ENCODE measurements at places on chromosomes 1 and 21. TPM values are rescaled to one million over a fixed set of nuclear protein-coding genes. Genes with fewer than 3 reads are reported as not detected.

GRCh38 chr21:15383588-15383987, 318.8 kb upstream of the NRIP1 start:
- no peaks in the 10 kb centered on the region for H3K4me1 ChIP-seq
- DNase-seq, result no peak
- no peaks in the 10 kb centered on the region for H3K27me3 ChIP-seq
- H3K36me3 ChIP-seq, result no peaks in the 10 kb centered on the region
- no peak overlapping the region for H3K4me3 ChIP-seq

DNA sequence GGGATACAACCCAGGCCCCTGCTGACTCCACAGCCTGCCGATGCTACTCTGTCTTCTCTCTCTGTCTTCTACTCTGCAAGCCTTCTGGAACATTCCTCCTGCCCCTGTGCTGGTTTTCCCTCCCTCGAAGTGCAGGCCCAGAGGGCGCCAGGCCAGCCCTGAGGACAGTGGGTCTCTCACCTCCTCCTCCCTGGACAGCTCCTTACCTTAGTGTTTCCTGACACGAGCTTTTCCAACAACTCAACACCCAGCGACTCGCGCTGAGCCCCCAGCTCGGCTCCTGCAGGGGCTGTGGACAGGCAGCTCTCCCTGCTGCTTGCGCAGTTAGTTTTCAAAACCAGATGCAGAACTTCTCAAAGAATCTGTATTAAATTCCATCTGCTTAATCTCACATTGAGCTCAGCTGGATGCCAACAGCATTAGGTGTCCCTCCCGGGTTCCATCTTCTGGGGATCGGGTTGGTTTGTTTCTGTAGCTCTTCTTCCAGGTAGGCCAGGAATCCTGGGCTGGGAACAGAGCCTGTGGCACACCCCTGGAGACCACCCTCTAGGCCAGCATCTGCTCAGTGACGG, 54.2 kb downstream of the PTPRU start:
- no peak overlapping the region for H3K27ac ChIP-seq
- no peaks in the 10 kb centered on the region for H3K4me1 ChIP-seq
- H3K27me3 ChIP-seq, result no peaks in the 10 kb centered on the region
- no peak overlapping the region for H3K4me3 ChIP-seq
- DNase-seq, result no peak

DNA sequence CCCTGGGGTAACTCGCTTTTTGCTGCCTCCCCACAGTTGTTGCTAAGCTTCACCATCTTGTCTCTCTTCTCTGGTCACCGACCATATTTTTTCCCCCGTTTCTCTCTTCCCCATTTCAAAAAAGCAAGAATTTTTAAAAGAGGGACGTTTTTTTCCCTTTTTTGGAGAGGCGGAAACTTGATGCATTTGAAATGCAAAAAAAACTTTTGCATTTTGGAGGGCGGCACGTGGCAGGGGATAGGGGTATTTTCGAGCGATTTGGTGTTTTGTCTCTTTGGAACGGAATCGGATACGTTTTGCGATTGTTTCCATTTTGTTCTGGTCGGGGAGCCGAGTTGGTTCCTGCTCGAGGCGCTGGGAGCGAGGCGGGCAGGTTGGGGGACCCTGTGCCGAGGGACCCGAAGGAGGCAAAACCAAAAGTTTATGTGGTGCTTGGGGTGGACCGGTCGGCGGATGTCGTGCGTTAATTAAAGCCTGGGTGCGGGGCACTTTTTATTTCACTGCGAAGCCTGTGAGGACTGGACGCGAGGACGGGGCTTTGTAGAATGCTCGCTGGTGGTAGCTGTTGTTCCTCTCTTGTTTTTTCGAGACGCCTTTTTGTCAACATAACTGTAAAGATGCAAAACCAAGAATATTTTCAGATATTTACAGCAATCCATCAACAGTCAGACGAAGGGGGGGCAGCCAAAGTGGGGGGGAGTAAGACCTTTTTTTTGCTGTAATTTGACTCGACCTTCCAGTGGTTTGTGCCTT, 884 bp downstream of the H3-3A start:
- H3K4me1 ChIP-seq, result peaks cover 16% of the 10 kb centered on the region
- peak; percentile 79 for DNase-seq
- no peaks in the 10 kb centered on the region for H3K27me3 ChIP-seq
- H3K36me3 ChIP-seq, result peaks cover 26% of the 10 kb centered on the region
- H3K4me3 ChIP-seq, result peak overlapping the region; percentile 93
- H3K27ac ChIP-seq, result peak overlapping the region; percentile 92

DNA sequence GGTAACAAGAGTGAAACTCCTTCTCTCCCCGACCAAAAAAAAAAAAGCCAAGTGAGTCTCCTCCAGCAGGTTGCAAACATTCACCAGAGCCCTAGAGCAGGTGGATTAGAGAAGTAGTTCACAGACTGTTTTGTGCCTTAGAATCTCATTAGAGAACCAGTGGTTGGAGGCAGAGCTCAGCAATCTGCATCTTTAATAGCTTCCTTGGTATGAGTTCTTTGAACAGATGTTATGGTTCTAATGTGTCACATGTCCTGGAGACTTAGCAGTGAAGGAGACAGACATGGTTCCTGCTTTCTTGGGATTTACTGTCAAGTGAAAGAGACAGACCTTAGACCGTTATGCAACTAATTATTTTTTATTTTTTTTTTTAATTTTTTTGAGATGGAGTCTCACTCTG, 26.8 kb downstream of the SESN2 start:
- no peaks in the 10 kb centered on the region for H3K4me1 ChIP-seq
- no peak for DNase-seq
- H3K4me3 ChIP-seq, result no peak overlapping the region
- H3K27ac ChIP-seq, result no peak overlapping the region

DNA sequence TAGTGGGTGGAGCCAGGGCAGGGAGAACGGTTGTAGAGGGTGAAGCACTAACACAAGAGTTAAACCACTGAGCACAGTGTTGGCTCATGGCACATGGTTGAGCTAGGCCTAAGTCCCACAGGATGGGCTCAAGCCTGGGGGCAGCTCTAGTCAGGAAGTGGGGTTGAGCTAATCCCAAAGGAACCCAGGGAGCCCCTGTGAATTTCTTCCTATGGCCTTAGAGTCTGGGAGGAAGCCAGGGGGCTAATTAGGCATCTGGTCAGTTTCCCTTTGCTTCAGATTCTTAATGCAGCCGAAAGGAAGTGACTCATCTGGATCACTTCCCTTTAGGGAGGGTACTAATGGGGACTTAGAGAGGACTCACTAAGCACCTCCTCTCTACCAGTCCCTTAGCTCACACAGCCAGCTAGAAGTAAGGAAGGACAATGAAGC, 10.1 kb downstream of the CFAP45 start:
- peak overlapping the region; percentile 67 for H3K27ac ChIP-seq
- H3K36me3 ChIP-seq, result no peaks in the 10 kb centered on the region
- peaks cover 17% of the 10 kb centered on the region for H3K4me1 ChIP-seq
- peak; percentile 82 for DNase-seq
- H3K4me3 ChIP-seq, result no peak overlapping the region

- no peaks in the 10 kb centered on the region for H3K36me3 ChIP-seq
- DNase-seq, result no peak
- H3K27ac ChIP-seq, result no peak overlapping the region
- no peaks in the 10 kb centered on the region for H3K27me3 ChIP-seq
- no peaks in the 10 kb centered on the region for H3K4me1 ChIP-seq
- H3K4me3 ChIP-seq, result no peak overlapping the region
Observed at GRCh38 chr1:72678683-72679082, 396.3 kb upstream of the NEGR1 start.

FOXD3 gene
- not detected for total RNA-seq

All from osteoblast (primary cell).